ENCODE measurements at places on chromosomes 4 and X. TPM values are rescaled to one million over a fixed set of nuclear protein-coding genes. Genes with fewer than 3 reads are reported as not detected.

- DNase-seq = no peak
Measured at GRCh38 chrX:40171513-40172400, 74.0 kb upstream of the BCOR start.

DNA sequence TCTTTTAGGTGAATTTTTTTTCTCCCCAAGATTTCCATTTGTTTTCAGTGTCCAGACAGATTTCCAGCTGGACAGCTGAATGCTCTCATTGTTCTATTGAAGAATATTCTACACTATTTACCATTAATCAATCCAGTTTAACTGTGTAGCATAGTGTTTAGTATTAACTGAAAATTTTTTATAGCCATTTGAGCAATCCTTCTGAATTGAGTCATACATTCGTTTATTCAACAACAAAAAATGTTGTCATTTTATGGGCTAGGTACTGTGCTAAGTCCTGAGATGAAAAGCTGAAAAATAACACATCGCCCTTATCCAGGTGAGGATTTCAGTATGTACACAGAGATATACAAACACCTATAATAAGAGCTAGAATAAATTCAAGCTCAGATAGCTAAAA lies 223.3 kb downstream of the COL25A1 start:
- no peak for DNase-seq

GRCh38 chr4:134470544-134470943 lies 269.0 kb upstream of the PABPC4L start:
- no peak for DNase-seq

The VGLL1 gene
- not detected for total RNA-seq

The CT55 gene
- total RNA-seq = not detected

Data from left lung (tissue), 14 donors.